ENCODE measurements at places on chromosomes 3 and 15.
A peak's percentile ranks its signal among the peaks of the same experiment; 100 is the strongest.

DNA sequence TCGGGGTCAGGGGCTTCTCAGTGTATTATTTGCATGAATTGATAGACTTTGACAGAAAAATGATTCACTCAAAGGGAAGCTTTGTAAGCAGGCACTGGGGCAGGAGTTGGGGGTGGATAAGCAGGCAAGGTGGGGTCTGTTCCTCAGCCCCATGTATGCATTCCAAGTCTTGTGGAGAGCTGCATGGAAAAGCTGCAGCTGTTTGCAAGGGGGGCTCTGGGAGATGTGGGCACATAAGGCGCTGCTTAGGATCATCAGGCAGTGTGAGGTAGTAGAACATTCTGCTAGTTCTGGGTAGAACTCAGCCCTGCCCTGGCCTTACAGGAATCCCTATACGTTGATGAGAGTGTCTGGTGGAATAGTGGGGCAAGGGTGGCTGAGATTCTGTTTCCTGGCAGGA, 154.2 kb upstream of the LRIG1 start:
- DNase-seq: no peak

DNA sequence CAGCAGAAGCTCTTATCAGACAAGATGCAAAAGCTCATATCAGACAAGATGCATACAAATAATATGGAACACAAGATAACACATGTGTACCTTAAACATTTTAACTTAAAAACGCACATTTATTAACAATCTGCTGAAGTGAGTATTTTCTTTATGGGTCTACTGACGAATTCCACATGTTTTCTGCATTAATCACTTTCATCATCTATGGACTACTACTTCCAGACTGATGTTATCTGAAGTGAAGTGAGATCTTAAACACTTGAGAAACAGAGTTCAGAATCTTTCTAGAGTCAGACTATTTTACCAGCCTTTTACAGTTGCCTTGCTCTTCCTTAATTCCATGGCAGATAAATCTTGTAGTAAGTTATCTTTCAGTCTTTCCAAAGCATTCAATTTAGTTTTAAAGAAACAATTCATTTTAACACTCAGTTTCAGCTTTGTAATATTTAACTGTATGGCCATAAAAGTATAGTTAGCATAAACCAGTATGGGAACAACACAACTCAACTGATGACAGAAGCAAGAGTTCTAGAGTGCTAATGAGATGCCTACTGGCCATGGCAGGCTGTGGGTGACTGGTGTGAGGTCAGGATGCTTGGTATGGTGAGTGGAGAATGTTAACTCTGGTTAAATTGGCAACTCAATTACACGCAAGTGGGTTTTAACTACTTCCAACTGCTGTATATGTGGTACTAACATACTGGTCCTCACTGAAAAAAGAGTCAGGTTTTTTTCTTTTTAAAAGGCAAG, 9.8 kb downstream of the CMTM6 start:
- no peak for DNase-seq

DNA sequence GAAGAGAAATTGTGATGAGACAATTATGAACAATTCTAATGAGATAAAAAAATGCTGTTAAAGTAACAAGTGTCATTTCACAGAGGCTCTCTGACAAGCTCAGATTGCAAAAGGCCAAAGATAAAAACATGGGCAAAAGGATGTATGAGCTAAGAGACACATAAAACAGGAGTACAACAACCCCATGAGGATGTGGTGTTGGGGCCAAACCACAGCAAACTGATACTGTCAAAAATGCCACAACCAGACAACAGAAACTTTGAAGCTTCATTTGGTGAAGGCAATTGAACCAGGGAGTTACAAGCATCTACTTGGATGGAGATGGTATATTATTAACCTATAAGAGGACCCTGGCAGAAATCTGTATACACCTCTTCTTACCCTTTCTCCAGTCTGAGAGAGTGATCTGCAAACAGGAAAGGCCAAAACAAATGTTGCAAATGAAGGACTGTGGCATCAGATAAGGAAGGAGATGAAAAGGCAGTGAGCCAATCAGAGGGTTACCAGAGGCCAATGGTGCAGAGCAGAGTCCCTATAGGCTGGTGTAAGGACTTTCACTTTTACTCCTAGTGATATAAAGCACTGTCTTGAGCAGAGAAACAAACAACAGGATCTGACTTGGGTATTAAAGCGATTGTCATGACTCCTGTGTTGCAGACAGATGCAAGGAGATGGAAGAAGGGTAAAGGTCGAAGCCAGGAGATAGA, 659.0 kb downstream of the NTRK3 start:
- no peak for DNase-seq

DNA sequence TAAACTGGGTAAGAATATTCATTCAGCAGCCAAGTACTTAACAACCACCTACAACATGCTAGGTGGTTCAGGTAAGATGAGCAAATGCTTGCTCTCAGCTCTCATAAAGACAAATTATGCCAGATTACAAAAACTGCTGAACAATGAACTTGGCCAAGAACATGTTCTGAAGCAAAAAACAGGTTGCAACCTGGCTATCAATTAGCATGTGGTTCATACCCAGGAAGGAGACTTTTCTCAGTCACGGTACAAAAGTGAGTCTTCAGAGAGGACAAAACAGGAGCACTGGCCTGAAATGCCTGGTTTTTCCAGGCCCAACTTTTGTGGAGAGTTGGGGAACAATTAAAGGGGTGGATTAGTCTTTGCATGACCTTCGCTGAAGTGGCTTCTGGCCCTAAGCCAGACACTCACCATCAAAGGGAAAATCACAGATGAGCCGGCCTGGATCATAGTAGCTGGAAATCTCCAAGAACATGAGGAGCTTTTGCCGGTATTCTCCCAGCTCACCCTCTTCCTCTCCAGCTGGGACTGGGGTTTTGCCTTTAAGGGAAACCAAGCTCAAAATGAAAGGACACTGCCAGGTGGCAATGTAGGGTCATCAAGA, 7.6 kb upstream of the PLA2G4F start:
- no peak for DNase-seq

DNA sequence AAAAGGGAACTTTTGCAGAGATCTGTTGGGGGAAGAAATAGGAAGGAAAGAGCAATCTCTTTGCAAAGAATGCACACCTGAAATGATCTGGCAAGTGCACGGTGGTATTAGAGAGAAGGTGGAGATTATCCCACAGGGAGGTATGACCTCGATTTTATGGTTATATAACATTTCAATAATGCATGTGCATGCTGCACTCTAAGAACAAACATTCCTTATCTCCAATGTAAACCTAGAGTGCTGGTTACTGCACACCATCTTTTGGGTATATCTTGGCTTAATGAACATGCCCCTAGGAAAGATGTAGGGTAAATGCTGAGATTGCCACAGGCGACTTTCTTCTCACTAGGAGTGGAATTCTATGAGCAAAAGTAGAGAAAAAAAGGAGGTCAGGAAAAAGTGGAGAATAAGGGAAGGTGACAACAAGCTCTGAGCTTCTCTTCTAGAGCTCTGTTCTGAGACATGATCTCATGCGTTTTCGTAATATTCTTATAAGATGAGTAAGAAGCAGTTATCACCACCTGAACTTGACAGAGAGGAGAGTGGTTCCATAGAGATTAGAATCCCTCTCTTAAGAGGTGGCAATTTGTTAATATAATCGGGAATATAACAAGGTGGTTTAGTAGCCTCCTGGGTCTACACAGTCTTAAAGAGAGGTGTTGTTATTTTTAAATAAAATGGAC, 117.5 kb upstream of the TMC3 start:
- DNase-seq: no peak

DNA sequence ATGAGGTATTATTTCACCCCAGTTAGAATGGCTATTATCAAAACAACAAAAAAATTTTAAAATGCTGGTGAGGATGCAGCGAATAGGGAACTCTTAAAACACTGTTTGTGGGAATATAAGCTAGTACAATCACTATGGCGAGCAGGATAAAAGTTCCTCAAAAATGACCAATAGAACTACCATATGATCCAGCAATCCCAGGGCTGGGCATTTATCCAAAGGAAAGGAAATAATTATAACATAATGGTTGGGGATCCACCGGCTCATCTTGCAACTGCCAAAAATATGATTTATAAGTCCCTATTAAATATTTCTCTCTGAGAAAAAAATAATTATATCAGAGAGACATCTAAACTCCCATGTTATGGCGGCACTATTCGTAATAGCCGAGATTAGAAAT, 127.6 kb upstream of the MME start:
- no peak for DNase-seq

DNA sequence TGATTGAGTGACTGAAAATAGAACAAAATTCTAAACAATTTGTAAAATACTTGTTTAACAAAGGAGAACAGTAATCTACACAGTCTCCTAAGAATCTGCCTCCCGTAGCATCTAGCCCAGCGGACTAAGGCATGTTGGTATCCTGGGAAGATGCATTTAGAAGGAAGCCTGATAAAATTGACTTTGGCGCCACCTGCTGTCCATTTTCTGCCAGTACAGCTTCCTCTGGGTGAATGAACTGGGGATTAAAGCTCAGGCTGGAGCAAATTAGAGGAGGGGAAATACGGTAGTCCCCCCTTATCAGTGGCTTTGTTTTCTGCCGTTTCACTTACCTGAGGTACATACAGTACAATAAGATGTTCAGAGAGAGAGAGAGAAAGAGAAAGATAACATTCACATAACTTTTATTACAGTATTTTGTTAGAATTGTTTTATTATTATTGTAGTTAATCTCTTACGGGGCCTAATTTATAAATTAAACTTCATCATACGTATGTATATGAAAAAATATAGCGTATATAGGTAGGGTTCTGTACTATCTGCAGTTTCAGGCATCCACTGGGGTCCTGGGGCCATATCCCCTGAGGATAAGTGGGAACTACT, 191.6 kb downstream of the GAP43 start:
- DNase-seq: peak; percentile 18

- DNase-seq: no peak
These were observed 506.8 kb upstream of the PPP2R3A start for GRCh38 chr3:135458541-135459322.

GRCh38 chr3:41874022-41874421, 87.9 kb downstream of the ULK4 start:
- no peak for DNase-seq

GRCh38 chr3:147619921-147620560, 210.9 kb downstream of the ZIC1 start:
- no peak for DNase-seq

DNA sequence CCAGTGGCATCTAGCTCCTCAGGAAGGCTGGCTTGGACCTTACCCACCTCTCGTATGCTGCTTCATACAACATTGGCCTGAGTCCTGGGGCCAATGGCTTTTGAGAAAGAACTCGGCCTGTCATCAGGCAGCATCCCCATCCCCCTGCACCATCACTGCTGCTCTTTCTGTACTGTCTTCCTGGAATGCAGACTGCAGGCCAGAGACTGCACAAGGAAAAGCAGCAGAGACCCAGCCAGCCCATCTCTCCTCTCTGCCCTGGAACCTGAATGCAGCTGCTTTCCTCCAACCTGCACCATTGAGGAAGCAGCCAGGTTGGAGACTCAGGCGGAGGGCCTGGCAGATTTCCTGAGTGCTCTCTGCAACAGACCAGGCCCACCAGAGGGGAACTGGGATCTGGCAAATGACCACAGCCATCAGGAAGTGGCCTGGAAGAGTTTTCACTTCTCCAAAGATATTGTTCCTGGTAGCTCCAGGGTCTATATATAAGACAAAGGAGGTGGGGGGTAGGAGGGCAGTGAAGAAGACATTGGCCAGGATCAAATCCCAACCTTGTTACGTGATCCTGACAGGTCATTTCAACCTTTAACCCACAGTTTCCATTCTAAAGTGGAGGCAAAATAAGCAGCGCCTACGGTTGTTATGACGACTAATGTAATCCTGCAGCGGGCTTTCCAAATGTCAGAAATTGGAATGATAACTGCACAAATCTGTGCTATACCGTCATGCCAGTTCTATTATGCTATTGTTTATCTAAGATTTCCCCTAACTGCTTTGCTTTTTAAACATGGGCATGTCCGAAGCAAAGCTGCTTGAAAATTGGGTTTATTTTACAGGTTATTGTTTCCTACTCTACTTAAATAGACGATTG, 24.4 kb upstream of the RAB7A start:
- no peak for DNase-seq

DNA sequence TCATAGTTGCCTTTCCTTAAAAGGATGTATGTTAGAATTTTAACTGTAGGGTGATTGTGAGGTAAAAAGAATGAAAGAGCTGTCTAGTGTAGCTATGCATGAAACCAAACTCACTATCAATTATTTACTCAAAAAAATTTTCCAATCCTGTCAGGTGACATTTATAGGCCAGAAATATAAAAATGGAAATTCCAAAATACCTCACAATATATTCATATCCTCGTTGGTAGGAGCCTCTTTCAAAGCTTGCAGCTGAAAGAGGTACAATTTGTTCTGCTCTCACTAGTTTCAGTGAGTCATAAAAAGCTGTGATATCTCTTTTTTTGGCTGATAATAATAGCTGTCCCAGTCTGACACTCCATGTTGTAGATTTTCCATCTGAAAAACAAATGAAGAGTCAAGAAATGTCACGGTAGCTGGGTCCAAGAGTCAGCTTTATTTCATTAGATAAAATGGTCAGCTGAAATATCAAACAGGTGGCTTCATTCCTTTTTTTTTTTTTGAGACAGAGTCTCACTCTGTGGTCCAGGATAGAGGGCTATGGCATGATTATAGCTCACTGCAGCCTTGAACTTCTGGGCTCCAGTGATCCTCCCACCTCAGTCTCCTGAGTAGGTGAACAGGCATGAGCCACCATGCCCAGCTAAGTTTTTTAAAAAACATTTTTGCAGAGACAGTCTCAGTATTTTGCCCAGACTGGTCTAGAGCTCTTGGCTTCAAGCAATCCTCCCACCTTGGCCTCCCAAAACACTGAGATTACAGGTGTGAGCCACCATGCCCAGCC, 50.8 kb upstream of the XRN1 start:
- DNase-seq: no peak

DNA sequence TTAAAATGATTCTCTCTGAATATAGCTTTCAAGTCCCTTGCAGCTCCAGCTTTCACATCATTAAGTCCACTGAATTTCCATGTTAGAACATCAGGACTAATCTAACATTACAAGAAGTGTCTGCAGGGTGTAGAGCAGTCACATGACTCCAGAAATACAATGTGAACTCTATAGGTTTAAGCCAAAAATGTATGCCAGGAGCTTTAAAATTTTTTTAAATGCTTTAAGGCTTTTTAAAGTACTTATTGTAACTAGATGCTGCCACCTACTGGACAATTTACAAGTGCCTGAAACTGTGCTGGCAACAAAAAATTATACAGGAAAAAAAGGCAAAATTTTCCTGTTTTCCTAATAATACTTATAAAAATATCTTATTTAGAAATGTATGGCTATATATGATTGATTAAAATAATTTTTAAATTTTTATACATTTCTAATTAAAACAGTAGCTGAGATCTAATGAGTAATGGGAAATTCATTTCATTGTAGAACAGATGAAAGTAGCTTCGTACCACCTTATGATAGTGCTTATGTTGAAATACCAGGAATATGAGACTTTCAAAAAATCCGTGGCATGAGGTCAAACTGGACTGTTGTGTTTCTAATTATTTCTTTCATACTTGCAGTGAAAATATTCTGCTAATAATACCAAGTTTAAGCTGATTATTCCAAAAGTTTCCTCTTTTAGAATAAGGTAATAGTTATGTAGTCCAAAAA, 25.7 kb downstream of the FSIP1 start:
- peak; percentile 39 for DNase-seq
